Cortex of kidney (tissue), 1 donor: ENCODE measurements at places on chromosomes 3 and 15.

DNA sequence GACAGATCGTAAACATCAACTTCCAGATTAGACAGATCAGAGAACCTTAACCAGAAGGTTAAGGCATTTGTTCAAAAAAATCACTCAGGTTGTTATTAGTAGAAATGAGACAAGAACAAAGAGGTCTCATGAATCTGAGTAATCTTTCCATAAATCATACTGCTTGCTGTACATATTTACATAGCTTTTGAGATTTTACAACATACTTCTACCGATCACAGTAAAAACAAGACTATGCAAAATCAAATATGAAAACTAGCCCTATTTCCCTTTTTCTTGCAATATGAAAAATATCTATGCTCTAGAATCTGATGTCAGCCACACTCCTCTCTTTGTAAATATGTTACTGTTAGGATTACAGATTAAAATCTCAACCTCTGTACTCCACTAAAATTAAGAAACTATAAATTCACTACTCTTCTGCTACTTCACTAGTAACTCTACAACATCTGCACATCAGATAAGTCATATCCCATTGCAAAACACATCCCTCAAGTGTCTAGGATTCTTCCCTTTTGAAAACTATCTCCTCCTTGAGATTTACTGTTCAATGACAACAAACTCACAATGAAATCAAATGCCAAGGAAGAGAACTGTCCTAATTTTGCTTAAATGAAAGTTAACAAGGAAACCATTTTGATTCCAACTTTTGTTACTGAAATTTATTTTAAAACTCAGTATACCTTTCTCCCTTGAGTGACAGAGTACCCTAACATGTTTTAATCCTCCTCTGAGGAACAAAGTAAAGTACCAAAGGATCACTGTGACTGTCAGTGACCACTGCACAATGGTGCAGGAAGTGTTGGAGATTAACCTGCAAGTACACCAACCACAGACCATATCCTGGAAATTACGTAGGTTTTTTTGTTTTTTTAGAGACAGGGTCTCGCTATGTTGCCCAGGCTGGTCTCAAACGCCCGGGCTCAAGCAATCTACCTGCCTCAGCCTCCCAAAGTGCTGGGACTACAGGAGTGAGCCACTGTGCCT lies 12.8 kb downstream of the DCUN1D1 start:
- DNase-seq = no peak

DNA sequence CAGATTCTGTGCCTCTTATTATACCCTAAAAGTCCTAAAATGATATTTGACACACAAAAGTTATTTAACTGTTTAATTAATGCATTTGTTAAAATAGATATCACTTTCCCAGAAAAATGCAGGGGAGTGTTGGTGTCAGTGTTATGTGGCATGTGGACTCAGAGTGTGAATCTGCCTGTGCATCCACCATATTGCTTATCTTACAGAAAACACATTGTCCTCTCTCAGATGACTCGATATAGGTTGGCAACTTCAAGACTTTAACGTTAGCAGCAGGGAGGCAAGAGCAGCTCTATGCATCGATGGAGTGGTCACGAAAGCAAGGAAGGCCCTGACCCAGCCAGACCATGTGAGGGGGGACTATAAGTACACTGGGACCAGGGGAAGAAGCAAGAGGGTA lies 165.4 kb upstream of the DCBLD2 start:
- DNase-seq = no peak

DNA sequence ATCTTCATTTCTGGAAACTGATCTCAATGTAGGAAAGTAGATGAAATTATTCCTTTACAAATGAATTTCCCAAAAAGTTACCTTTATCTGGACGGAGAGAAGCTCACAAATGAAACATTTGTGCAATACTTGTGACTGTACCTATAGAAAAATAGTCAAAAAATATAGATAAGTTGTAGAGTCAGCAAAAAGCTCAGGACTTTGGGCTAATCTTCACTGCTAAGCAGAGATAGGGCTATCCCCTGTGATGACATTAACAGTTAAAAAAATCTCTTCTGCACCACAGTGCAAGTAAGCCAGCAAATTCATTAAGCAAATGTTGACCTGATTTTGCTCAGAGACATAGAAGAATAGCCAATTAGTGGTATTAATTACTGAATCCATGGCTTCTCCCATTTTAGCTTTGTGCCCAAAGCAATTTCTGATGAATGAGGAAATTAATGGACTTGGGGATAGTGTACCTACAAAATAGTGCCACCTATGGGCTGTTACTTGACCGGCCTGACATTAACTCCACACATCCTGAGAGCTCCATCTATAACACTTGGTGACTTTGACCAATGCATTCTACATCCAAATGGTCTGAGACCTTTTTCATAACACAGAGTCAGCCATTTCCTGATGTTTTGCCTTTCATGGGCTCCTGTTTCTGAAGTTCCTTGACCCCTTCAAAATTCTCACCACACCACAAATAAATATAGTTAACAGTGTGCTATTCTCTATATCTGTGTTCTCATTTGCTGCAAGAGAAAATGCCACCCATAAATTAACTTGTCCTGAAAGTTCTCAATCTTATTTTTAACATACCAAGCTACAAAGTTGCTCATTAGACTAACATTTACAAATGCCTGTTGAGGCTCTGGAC lies 105.0 kb downstream of the SSR3 start:
- no peak for DNase-seq

GRCh38 chr15:80480909-80481308 lies 76.7 kb downstream of the ARNT2 start:
- no peak for DNase-seq

GRCh38 chr3:194623449-194624290 lies 9.5 kb downstream of the TMEM44 start:
- DNase-seq = no peak

DNA sequence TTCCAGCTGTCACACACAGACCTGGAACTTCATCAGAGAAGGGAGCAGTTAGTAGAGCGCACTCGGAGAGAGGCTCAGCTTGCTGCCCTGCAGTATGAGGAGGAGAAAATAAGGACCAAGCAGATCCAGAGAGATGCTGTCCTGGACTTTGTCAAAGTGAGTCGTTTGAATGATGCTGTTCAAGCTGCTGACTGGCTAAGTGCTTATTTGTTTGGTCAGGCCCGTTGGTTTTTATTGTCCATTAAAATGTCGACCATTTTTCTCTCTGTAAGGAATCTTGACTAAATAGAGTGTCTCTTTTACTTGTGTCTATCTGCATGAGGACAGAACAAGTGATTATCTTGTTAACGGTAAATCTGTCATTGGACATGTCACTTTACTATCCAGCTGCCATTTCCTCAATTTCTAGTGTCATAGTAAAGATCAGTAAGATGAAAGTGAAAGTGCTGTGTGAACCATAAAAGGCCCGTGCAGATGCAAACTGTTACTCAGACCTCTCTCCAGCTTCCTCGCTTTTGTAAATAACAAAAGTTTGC lies 56.9 kb downstream of the LRCH3 start:
- DNase-seq = no peak
